ENCODE measurements at places on chromosomes 6 and 20. TPM values are rescaled to one million over a fixed set of nuclear protein-coding genes. Genes with fewer than 3 reads are reported as not detected.

EYA2 gene
- polyA plus RNA-seq = 4.5 TPM

PNPLA1 gene
- not detected for polyA plus RNA-seq

CFAP206 gene
- 0.88 TPM for polyA plus RNA-seq

NAPB gene
- polyA plus RNA-seq = 5.7 TPM

GRCh38 chr6:168278904-168279303 is 40.7 kb downstream of the DACT2 start:
- no peak for DNase-seq

All from A549 (cell line).